ENCODE measurements at places on chromosomes 1 and 21.
A peak's percentile ranks its signal among the peaks of the same experiment; 100 is the strongest.

DNA sequence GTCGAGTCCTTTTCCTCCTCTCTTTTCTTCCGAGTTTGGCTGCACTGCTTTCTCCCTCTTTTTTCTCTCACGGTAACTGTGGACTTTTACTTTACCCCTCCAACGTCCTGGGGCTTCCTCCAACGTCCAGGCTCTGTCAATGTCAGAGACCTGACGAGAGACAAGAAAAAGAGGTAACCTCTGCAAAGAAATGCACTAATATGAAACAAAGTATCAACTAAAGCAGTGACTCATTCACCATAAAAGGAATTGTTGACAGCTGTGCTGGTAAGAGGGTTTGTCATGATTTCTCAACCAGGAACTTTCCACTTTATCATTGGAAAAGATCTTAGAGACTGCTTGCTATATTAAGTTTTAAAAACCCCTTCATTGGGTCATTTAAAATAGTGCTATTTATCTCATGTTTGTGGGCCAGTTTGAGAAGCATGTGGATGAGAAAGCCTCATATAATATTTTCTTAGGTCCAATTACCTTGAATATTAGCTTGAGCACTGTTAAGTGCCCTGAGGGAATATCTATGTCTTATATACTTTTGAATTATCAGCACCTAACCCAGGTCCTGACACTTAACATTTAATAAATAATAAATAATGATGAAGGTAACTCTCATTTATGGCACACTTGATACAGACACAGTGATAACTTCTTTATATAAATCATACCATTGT lies at the start of gene GBP2:
Gene GBP2 (minus strand): TSS at position 202 of the 668 bp plus-strand sequence. CDS start 4,148 bp downstream, outside the sequence.
- peak; percentile 94 for DNase-seq

GRCh38 chr1:38476111-38476849 lies 383.3 kb downstream of the RRAGC start:
- no peak for DNase-seq

GRCh38 chr21:37870221-37870620 lies 46.0 kb downstream of the KCNJ6 start:
- DNase-seq: no peak

DNA sequence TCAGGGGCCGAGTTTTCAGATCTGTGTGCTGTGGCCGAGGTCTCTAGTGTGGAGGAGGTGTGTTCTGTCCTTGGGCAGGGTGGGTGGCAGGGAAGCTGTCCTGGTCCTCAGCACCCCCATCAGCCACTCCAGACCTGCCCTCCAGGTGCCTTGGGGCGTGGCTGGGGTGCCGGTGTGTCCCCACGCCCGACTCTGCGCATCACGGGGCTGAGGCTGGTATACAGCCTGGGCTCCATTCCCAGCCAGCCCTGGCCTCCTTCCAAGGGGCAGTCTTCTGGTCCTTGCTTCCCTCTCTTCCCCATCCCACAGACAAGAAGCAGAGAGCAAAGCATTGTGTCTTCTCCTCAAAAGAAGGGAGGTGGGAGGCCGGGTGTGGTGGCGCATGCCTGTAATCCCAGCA lies 4.0 kb downstream of the SAMD11 start:
- no peak for DNase-seq
